Endothelial cell of umbilical vein (primary cell): ENCODE measurements at places on chromosomes 12 and 14. TPM values are rescaled to one million over a fixed set of nuclear protein-coding genes. Genes with fewer than 3 reads are reported as not detected.

Gene RALGAPA1
- 25.1 and 30.9 TPM in 2 replicates for total RNA-seq

Gene LYZ
- total RNA-seq = not detected in 2 replicates

DNA sequence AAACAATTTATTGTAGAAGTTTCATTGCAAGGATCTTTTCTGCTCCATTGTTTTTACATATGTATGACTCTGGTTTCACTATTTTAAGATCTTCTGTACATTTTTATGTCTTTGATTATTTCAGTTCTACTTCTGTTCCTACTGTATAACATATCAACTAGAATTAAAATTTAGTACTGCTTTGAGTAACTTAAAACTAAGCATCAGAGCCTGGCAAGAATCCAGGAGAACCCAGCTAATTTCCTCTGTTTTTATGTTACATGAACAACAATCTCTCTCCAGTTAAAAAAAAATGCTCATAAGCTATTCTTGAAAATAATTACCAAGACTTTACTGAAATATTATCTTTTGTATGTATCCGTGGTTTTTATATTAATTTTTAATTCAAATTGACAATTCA is 370.7 kb downstream of the TMTC2 start:
- peak; percentile 72 for DNase-seq

Gene ISM2
- total RNA-seq = not detected in 2 replicates

DNA sequence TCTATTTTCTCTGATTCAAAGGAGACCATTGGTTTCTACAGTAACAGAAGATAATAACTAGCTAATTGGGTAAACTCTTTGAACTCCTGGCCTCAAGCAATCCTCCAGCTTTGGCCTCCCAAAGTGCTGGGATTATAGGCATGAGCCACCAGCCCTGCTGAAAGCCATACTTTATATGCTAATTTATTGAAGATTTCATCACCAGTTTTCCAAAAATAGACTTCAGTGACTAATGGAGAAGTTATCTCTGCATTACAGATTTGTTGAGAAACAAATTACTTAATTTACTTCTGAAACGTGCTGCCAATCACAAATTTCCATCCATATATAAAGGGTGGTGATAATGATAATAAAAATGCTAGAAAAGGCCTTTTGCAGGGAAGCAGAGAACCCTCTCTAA is 1758.1 kb upstream of the SEL1L start:
- no peak for DNase-seq
